Pons (tissue), 1 donor: ENCODE measurements at places on chromosomes 13 and 19.

- DNase-seq, result no peak
Measured at GRCh38 chr13:76160961-76161925, 525.1 kb downstream of the LMO7 start.

- DNase-seq, result no peak
Measured at GRCh38 chr19:1370579-1371361, 12.9 kb upstream of the NDUFS7 start.

GRCh38 chr13:102441085-102441484, 39.2 kb upstream of the FGF14 start:
- DNase-seq, result no peak

DNA sequence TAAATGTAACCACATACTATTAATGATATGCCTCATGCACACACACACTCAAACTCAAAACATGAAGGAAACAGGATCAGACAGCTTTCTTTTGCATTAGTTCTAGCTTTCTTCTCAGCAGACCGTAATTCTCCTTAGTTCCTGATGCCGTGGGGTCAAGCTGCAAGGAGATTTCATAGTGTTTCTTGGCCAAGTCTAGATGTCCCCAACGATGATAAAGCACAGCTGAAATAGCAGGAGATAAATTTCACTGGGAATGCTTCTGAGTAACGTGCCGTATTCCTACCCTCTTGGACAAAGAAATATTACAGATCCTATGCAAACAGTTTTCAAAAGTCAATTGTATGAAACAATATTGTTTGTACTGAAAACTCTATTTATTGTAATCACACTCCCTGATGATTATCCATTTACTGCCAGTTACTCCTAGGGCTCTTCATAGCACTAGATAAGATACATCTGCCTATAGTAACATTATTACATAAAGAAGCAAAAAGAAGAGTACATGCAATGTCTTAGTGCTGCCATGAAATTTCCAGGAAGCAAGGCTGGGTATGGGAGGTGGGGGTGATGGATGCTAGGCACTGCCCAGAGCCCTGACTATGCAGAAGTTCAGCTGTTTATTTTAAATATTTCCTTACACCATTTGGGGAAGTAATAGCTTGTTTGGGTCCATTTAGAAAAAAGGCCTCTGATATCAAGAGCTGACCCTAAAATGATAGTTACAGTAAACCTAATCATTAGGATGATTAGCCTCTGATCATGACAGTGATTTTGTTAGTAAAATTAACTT, 16.5 kb upstream of the GGACT start:
- no peak for DNase-seq

GRCh38 chr13:110251193-110251819, 55.7 kb downstream of the COL4A1 start:
- no peak for DNase-seq

- no peak for DNase-seq
Measured at GRCh38 chr13:30216111-30216510, 91.2 kb downstream of the KATNAL1 start.

GRCh38 chr19:32421589-32422361, 16.2 kb downstream of the DPY19L3 start:
- DNase-seq, result peak; percentile 49

- no peak for DNase-seq
Measured at GRCh38 chr19:56110515-56111448, 10.3 kb downstream of the ZNF787 start.

DNA sequence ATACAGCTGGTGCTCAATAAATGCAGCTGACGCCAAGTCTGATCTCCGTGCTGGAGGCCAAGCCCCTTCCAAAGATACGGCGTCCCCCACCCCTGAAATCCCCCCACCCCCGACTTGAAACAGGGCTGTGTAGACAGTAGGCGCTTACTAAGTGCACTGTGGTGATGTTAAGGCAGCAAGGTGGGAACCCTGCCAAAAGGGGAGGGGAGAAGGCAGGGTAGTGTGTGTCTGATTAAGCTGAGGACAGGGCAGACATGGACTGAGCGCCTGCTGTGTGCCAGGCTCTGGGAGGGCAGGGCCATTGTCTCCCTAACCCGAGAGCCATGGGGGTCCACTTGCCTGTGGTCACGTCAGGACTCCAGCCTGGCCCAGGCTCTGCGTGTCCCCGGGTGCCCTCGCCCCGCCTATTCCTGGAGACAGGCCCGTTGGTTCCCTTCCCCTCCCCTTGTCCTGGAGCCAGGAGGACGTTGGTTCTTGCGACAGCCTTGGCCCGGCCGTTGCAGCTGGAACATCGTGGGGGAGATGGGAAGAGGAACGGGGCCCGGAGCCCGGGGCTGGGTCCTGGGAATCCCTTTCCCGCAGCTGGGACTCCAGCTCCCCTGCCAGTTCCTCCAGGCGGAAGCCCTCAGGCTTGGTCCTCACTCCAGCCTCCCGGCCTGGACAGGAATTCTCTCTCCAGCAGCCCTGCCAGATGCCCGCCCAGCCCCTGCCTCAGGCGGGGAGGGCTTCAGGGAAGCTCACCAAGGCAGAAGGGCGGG, 1.7 kb upstream of the ELANE start:
- no peak for DNase-seq

GRCh38 chr19:8705742-8706141, 7.1 kb upstream of the ACTL9 start:
- DNase-seq, result no peak

GRCh38 chr13:102038787-102039186, 363.1 kb downstream of the FGF14 start:
- no peak for DNase-seq

GRCh38 chr19:39617745-39618144, 15.4 kb downstream of the LGALS13 start:
- DNase-seq, result no peak

- DNase-seq, result no peak
Measured at GRCh38 chr13:38365661-38366060, 16.0 kb downstream of the UFM1 start.

DNA sequence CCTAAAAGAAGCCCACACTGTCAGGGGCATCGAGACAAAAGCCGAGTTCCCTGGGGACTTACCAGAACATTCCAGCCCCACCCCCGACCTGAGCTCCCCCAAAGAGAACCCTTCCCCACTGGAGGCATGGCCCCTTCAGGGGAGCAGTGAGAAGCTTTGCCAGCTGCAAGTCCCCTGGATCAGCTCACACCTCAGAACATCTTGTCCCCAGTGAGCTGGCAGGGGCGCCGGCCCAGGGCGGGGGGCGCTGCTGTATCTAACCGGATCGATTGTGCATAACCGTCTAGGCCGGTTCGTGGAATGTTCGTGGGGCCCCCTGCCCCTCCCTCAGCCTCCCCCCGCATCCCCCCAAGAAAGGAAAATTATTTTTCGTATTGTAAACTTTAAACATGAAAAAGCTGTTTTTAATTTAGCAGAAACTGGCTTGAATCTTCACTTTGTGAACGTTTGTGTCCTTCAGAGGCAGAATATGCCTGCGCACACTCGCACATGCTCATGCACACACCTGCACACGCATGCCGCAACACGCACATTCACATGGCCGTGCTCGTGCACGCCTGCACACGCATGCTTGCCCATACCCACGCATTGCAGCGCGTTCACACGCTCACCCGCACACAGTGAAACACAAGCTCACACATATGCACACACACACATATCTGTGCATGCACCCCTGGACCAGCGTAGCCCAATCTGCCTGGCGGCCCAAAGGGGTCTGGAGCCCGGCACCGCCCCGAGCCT, 12.0 kb upstream of the CRTC1 start:
- no peak for DNase-seq

GRCh38 chr19:54106716-54107115, 4.1 kb downstream of the NDUFA3 start:
- DNase-seq, result no peak

- no peak for DNase-seq
Measured at GRCh38 chr13:30196025-30196424, 111.3 kb downstream of the KATNAL1 start.

DNA sequence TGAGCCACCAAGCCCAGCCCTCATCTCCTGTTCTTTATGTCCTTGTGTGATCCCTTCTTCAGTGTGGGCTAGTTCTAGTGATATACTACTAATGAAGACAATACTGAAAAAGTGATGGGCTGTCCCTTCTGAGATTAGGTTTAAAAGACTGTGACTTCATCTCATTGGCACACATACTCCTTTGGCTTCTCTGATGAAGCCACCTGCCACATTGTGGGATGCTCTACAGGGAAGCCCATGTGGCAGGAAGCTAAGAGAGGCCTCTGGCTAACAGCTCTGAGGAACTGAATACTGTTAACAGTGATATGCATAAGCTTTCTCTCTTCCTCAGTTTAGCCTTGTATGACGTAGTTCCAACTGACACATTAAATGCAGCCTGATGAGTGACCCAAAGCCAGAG, 13.6 kb downstream of the CSNK1A1L start:
- no peak for DNase-seq

DNA sequence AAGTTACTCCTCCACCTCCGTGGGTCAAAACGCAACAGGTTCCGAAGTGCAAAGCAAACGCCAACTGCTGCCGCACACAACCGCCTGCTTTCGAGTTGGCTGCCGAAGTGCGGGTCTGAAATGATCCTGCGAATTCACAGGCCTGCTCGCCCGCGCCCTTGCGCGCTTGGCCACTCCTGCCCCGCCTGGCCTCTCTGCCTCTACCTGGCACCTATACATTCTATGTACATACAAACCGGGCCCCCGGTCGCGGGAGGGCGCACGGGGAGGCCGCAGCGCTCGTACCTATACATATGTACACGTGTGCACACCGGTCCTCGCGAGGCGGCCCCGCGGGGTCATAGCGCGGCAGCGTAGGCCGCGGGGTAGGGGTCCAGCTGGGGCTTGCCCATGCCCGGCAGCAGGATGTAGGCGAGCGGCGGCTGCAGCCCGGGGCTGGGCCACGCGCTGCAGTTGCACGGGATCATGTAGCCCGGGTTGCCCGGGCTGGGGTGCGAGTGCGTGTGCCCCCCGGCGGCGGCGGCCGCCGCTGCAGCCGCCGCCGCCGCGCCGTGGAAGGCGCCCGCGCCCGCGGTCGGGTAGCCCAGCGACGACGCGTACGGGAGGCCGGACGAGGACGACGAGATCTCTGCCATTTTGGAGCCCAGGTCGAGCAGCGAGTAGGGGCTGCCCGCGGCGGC, 1.3 kb downstream of the SOX21 start:
- DNase-seq, result peak; percentile 22

DNA sequence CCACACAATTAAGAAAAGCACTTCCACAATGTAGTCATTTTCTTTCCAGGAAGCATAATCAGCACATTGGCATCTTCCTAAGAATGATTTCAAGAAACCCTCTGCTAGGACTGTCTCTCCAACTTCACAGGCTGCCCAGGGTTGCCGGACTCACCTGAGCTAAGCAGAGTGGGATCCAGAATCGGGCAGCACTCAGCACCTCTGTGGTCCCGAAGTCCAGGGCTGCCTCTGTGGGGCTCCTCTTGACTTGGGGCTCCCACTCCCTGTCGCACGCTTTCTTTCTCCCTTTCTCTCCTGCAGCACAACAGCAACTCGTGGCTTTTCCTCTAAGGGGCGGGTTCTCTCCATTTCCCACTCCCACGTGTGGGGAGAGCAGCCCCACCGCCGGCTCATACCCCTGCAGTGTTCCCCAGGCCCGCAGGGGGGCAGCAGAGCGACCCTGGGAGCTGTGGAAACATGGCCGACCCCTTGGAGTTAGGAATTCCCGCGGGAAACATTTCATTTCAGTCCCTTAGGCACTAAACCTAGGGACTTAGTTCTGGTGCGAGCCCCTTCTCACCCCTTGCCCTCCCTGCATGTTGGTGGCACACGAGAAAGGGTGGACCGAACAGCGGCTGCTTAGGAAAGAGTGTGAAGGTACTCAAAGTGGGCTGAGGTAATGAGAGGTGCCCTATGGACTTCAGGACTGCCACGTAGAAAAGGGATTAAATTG, at the start of gene TMEM272:
Gene TMEM272 (minus strand): TSS at position 316 of the 712 bp plus-strand sequence. CDS start 6,647 bp downstream, outside the sequence.
- peak; percentile 30 for DNase-seq

DNA sequence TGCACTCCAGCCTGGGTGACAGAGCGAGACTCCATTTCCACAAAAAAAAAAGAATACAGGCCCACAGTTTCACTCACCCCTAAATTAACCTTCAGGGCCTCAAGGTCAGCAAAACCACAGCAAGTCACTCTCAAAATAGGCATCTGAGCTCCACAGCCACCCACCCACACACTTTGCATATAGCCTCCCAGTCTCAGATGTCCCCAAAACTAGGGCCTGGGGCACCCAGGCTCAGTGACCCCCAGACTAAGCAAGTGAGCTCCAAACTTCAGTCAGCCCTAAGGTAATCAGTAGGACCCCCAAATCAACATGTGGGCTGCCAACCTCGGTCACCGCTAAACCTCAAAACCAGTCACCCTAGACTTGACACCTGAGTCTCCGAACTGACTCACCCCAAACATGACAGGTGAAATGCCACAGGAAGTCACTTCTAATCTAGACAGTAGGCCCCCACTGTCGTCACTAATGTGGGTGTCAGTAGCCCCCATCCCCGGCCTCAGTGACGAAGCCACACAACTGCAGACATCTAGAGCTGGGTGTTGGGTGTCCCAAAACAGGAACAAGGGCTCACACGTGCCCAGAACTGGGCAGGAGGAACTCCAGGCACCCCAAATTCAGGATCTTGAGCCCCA, 13.9 kb downstream of the RABAC1 start:
- DNase-seq, result no peak

DNA sequence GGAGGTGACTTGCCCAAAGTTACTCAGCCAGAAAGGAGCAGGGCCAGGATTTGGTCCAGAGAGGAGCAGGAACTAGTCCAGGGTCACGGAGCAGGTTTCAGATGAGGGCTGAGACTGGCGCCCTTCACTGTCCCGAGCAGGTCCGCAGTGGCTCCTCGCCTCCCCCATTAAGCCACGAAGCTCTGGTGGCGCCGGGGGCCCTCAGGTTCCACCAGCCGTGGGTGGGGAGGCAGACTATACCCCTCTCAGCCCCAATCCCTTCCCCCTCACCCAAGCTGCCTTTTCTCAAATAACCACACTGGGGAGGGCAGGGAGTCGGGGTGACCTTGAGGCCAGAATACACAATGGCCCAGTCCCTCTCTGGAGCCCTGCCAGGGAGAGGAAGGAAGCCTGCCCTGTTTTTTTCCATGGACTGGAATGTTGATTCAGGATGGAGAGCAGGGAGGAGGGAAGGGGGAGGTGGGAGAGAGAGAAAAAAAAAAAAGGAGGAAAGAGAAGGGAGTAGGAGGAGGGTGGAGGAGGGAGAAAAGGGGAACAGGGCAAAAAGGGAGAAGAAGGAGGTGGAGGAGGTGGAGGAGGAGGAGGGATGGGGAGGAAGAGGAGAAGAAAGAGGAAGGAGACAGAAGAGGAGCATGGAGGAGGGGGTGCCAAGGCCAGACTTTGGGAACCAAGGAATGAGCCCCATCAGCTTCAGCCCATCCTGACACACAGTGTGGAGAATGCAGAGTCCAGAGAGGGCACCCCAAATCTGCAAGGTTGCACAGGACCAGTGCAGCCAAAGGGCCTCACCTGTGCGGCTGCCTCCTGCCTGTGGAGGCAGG, 19.7 kb downstream of the CEACAM16 start:
- peak; percentile 55 for DNase-seq

- DNase-seq, result no peak
Measured at GRCh38 chr13:59413126-59413525, 750.6 kb downstream of the DIAPH3 start.

DNA sequence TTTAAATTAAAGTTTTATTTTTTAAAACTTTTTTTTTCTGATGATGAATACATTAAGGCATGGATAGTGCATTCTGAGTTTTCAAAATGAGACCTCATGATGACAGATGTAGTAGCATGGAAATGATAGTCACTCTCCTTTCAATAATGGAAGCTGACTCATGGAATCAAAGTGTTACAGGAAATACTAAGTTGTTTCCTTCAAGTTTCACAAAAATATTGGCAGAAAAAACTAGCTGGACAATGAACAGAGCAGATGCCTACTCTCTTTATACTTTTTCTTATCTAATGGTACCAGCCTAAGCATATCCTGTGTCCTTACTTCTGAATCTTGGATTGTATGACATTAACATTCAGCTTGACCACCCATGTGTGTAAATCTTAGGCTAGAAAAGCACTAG, 1337.3 kb downstream of the PCDH9 start:
- DNase-seq, result no peak

- DNase-seq, result no peak
Measured at GRCh38 chr19:13090511-13091231, 12.0 kb downstream of the LYL1 start.
